ENCODE measurements at places on chromosomes 2 and 18. TPM values are rescaled to one million over a fixed set of nuclear protein-coding genes. Genes with fewer than 3 reads are reported as not detected.

DNA sequence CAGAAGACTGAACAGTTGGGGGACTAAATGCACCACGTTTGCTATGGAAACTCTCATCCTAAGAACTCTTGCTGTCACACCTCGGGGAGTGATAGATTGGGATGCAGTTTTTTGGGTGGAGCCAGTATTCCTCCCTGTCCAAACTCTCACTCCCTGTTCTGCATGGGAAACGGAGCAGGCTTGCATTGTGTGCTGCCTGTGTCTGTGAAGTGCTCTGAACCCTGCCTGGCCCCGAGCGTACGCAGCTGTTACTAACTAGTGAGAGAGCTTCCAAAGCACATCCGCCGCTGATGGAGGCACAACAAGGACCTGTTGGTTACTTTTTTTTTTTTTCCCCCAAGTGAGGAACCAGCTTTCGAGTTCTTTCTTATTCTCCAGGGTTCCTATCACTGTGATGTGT is 195.5 kb downstream of the ANAPC1 start:
- H3K4me3 ChIP-seq, result no peak overlapping the region
- DNase-seq, result no peak
- no peaks in the 10 kb centered on the region for H3K27me3 ChIP-seq
- no peaks in the 10 kb centered on the region for H3K36me3 ChIP-seq

DNA sequence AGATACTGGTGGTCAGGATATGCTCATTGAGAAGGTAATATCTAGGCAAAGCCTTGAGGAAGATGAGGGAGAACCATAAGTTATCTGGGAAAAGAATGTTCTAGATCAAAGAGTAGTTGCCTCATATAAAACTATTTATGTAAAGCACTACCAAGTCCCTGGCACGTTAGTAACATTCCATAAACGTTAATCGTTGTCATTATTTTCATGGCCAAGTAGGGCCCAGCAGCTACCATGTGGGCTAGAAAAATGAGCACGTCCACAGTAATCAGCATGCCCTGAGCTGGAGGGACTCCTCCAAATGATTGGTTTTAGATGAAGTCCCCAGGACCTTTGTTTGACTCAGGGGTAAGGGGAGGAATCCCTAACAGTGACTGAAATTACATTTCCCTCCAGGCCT is 32.7 kb upstream of the AFTPH start:
- no peak for DNase-seq
- no peak overlapping the region for H3K27ac ChIP-seq
- no peak overlapping the region for H3K4me3 ChIP-seq
- no peaks in the 10 kb centered on the region for H3K27me3 ChIP-seq
- H3K36me3 ChIP-seq, result no peaks in the 10 kb centered on the region

GRCh38 chr2:218883491-218884490 is 3.1 kb downstream of the WNT10A start:
- peak overlapping the region; percentile 95 for H3K27ac ChIP-seq
- DNase-seq, result peak; percentile 50
- H3K27me3 ChIP-seq, result peaks cover 43% of the 10 kb centered on the region
- H3K36me3 ChIP-seq, result peaks cover 2% of the 10 kb centered on the region
- peaks cover 66% of the 10 kb centered on the region for H3K4me1 ChIP-seq

CCDC121 gene
- 5.2 TPM for total RNA-seq

FAHD2B gene
- total RNA-seq, result 37.4 TPM

Measured in mesothelial cell of epicardium (in vitro differentiated cells).